NCI-H774 (cell line): ENCODE measurements at places on chromosomes 12 and 14.

DNA sequence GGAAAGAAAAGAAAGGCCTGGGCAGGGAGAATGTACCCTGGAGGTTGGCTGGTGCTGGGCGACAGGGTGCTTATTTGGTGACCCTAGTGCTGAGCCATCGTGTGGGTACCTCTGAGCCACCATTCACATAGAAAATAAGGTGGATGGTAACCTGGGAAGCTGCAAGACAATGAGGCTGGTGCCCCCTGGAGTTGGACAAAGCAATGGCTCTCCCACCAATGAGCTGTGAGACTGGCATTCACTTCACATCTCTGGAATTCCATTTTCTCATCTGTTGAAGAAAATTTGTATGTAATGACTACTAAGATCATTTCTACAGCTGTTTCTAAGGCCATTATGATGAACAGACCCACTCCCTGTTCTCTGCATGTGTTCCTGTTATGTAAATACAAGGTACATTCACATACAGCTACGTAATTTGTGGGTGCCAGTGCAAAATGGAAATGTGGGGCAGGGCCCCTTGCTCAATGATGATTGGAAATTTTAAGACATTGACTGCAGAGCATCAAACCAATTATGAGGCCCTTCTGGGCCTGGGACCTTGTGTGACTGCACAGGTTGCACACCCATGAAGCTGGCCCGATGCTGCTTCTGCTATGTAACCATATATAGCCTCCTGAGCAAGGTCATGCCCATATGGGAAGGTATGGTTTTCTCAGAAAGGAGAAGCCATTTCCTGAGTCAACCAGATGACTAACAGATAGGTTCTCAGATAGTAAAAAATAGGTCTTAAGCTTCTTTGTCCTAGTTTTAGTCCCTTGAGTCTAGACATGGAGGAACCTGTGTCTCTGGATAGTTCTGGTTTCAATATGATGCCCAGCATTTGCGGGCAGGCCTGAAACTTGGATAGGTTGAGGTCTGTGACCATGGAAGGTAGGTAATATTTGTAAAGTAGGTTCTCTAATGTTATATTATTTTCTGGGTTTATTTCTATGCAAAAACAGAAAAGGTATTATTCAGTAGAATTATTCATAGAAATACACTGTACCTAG lies 63.4 kb upstream of the IGF1 start:
- no peak for DNase-seq

GRCh38 chr12:31820832-31821231 lies 92.0 kb upstream of the AMN1 start:
- DNase-seq, result no peak

- no peak for DNase-seq
These were observed 341.2 kb downstream of the C12orf75 start for GRCh38 chr12:105671720-105672119.

GRCh38 chr14:92631098-92631497 lies 117.3 kb downstream of the LGMN start:
- no peak for DNase-seq

DNA sequence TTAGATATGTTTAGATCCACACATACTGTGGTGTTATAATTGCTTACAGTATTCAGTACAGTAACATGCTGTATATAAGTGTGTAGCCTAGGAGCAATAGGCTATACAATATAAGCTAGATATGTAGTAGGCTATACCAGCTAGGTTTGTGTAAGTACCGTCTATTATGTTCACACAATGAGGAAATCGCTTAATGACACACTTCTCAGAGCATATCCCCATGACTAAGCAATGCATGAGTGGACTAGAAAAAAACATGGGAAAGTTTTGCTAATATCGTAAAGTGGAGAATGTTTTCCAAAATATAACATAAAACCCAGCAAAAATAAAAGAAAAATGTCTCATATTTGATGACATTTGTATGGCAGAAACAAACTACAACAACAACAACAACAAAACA lies 27.3 kb downstream of the AKAP3 start:
- DNase-seq, result no peak

- DNase-seq, result no peak
These were observed 827.9 kb downstream of the FLRT2 start for GRCh38 chr14:86357876-86358275.

- no peak for DNase-seq
These were observed 271.9 kb upstream of the PDE3A start for GRCh38 chr12:20096430-20096829.

DNA sequence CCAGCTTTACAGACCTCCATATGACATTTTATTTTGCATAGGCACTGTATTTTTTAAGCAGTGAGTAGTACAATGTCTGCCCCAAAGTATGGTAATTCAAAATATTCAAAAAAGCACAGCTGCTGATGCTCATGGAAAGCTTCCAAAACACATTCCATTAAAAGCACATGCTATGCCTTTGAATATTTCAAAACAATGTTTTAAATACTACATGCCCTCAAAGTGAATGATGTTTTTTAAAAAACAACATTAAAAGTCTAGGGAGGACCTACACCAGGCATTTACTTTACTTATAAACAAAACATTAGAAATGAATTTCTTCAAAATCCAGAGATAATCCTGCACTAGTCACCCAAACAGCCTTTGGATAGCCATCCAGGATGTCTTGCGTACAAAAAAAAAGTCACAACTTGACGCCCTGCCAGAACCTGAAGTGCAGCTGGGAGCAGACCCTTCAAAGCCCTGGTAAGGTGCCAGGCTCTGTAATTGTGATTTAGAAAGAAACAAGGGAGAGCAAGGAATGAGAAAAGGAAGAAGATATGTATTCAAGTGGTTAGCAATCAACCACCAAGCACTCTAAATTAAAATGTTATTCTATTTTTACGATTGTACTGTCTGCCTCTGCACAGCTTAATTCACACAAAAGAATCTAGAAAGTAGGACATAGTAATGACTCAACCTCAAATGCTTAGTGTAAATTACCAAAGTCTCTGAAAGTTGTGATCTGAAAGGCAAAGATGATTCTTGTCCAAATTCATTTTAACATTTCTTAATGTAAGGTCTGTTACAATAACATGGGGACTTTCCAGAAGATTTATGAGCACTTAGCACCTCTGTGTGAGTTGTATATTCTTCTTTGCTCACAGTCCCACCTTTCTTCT lies 31.9 kb downstream of the CEP83 start:
- no peak for DNase-seq

GRCh38 chr14:100674428-100674827 lies 52.3 kb upstream of the DLK1 start:
- no peak for DNase-seq

- DNase-seq, result no peak
These were observed 18.7 kb downstream of the ZFYVE21 start for GRCh38 chr14:103734081-103734888.

GRCh38 chr14:20617138-20618003 lies 24.1 kb downstream of the OR6S1 start:
- no peak for DNase-seq

- no peak for DNase-seq
These were observed 181.6 kb upstream of the GZMB start for GRCh38 chr14:24815543-24815942.

DNA sequence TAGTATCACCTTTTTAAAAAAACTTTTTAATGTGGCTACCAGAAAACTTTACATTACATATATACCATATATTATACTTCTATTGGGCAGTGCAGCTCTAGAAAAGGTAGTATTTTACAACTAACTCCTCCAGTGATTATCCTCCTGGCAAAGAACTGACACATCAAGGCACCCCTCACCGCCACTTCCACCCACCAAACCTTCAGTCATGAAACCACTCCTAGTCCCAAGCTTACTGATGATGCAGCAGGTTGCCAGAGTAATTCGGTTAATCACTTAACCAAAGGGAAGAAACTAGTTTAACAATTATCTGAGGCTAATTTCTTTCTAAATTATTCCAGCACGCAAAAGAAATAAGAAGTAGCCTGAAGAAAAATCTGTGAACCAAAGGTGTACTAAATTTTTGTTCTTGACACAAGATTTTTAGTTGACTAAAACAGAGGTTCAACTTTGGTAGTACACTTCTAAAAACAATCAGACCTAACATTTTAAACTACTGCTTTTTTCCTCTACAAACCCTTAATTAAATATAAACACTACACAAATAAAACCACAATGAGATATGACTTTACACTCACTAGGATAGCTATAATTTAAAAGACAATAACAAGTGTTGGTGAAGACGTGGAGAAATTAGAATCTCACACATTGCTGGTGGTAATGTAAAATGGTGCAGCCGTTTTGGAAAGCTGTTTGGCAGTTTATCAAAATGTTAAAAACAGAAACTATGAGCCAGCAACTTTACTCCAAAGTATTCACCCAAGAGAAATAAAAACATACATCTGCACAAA lies 16.7 kb downstream of the SPPL3 start:
- no peak for DNase-seq

GRCh38 chr12:47302111-47302671 lies 222.4 kb upstream of the AMIGO2 start:
- no peak for DNase-seq

DNA sequence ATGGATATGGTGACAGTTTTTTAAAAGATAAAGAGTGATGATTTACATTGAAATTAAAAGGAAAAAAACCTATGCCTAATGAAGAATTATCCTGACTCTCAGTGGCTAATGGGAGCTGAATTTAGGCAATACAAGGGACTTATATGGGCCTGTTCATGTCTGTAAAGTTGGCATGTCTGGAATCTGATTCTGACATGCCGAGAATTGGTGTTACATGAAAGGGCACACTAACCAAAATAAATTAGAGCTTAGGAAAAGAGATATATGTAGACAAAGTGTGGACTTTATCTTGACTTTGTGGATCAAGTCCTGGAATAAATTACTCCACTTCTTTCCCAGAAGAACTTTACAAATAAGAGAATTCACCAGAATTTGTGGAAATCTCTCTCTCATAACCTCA lies 1.1 kb downstream of the TDG start:
- DNase-seq, result no peak

DNA sequence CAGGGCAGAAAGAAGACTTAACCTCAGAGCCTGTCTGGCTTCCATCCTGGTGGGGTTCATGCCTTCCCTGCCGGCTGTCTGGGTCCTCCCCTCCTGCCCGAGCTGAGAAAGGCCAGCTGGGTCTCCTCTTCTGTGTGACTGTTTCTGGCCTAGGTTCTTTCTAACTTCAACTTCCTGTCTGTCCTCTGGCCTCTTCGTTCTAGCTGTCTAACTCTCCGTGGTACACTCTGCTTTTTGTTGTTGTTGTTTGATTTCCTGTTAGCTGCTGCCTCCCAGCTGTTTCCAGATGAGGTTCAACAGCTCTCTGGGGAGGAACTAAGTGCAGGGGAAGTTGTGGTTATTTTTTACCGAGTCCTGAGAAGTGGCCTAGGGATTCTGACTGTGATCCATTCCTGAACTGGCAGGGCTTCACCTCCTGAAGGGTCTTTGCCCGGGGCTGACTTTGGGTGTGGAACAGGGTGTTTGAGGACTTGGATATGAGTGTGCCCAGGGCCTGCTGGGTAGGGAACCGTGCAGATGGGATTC lies 3.2 kb downstream of the MLXIP start:
- DNase-seq, result no peak

- DNase-seq, result no peak
These were observed 37.9 kb downstream of the LRRK2 start for GRCh38 chr12:40262657-40263056.

DNA sequence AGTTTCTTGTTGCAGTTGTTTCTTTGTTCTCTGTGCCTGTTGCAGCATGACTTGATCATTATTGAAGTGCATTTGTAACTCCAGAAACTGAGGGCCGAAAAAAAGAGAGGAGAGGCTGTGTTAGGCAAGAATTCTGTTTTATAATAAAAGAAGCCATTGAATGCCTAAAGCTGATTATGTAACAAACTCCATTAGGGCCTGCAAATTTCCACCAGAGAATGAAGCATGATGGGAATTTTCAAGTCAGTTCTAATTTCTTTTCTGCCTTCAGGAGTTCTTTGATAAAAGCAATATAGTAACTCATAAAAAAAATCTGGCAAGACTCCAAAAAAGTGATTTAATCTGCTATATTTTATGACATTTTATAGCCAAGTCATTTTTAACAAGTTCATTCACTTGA lies 156.7 kb upstream of the RASSF8 start:
- no peak for DNase-seq

DNA sequence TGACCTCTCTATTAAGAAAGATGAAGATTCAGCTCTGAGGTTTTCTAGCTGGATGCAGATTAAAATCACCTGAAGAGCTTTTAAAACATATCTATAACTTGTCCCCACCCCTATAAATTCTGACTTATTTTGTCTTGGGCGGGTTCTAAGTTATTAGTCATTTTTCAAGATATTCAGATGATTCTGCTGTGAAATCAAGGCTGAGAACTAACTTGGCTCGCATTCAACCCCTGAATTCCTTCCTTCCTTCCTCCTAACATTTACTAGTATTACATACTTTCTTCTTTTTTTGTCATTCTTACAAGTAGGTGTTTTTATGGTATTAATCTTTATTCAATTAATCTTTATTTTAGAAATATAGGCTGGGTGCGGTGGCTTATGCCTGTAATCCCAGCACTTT lies 55.4 kb downstream of the SSPN start:
- DNase-seq, result no peak

GRCh38 chr14:94671870-94672444 lies 59.8 kb downstream of the SERPINA3 start:
- DNase-seq, result no peak

DNA sequence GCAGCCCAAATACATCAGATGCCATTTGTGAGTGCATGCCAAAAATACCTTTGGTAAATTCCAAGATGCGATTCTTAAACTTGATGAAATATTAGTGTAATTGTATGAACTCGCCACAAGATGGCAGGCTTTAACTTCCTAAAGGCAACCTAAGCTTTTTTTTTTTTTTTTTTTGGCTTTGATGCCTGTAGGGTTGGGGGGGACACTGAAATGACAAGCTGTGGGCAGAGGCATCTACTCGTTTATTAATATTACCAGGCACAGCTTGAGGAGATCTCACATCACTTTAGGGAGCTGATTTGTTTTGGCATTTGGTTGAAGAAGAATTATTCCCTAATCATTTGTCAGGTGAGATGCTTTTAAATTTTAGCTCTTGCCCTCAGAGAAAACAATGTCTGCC lies 126.7 kb upstream of the CCDC196 start:
- DNase-seq, result no peak

DNA sequence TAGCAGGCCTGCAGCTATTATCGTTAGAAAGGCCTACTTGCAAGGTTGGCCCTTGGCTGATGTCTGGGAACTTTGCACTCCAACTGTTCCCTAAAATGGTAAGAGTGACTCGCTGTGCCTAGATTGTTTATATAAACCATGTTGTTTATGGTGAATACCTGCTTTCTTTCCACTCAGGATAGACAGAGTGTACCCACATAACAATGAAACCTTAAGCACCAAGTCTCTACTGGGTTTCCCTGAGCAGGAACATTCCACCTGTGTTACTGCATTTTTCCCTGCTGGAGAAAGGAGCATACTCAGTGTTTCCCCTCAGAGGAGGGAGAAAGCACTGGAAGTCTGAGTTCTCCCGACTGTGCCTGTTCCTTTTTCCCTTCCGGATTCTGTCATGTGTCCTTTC lies 32.8 kb downstream of the ERP29 start:
- DNase-seq, result no peak

- no peak for DNase-seq
These were observed 51.4 kb downstream of the ERH start for GRCh38 chr14:69346710-69347109.

- peak; percentile 44 for DNase-seq
These were observed at the start of gene INF2 for GRCh38 chr14:104689109-104689880. TSS of gene INF2 (plus strand) at chr14:104689618. CDS start at chr14:104701366, 11,748 bp downstream.
